ENCODE measurements at places on chromosomes 5 and 9.

DNA sequence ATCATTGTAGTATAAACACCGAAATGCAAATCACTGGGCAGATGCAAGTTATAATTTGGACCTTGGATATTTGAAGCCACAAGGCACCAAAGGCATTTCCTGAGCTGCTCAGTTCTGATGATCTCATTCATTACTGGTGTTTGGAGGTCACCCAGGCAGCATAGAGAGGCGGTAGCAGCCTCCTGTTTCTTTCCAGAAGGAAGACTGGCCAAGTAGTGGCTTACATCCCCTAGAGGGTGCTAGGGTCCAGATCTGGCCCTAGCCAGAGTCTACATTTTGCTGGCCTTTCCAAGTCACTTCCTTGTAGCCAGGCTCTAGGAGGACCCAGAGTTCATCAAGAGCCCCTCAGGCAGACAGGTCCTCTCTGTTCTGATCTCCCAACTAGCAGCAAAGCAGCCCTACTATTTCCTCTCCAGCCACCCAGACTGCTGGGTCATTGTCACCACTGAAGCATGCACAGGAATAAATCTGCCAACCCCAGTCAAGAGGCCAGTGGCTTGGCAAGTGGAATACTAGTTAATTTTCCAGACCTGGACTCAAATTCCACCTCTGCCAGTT lies 33.4 kb upstream of the TTC1 start:
- DNase-seq, result no peak

GRCh38 chr5:14476786-14477435 lies 104.7 kb upstream of the OTULINL start:
- DNase-seq, result no peak

DNA sequence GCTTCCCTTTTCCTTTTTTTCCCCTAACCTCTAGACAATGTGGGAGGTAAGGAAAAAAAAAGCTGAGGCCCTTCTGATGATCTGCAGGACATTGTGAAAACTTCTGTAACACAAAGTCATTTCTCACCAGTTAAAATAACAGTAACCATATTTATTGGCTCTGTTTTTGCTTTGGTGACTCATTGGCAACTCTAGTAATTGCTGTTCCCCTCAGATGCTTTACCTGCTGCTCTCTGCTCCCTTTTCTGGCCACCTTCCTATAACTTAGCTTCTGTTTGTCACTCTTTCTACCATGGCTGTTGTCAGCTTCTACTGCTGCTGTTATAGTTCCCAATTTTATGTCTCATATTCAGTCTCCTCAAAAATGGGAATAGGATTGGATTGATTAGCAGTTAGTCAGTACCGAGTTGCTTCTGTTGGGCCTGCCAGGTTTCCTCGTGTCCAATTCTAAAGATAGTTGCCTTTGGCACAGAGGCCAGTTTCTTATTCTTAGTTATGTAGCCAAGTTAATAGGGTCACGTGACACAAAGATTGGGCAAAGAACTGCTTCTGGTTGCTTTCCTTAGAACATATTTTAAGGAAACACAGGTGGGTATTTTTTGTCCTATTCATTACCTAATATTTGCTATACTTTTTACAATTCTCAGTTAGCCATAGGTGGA lies 16.8 kb downstream of the SCAMP1 start:
- DNase-seq, result no peak

DNA sequence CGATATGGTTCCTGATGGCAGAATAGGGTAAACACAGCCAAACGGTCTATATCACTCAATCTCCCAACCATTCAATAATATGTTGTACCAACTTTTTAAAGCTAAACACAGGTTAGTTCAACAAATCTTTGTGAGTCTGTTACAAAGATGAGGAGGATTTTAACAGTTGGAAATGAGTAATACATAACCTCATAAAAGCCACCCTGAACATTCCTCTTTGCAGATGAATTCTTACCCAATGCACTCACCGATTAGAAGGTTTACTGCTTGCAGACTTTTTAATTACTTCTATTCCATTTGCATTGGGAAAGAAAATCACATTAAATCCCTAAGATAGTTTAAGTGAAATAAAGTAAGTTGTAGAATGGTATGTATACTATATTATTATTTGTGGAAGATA lies 23.3 kb upstream of the TRMT10B start:
- no peak for DNase-seq

DNA sequence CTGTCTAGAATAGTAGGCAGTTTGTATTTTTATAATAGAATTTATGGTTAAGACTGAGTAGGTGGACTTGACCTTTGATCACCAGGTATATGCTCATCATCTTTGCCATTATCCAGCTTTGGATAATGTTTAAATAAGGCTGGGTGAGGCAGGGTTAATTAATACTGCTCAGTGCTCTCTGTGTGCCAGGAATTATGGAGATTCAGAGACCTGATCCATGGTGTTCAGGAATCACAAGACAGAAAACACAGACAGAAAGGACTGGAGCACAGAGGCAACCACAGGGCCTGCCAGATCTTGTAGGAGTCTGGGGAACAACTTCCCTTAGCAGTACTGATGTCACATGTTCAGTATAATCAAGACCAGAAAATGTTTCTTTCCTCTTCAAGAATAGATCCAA lies 186.3 kb upstream of the ADCY2 start:
- no peak for DNase-seq

DNA sequence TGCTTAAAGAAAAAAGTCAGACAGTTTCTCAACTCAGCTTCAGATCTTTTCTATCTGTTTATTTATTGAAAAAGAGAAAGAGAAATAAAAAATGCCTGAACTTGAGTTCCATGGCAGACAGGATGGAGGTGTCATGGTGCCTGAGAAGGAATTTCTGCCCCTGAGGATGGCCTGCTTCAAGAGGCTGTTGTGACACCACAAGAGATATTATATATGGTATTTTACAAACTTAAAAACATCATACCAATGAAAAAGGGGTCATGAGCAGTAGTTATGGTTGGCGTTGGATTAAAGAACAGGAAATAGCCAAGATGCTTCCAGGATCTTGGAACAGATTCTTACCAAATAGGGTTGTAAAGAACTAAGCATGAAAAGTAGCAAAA lies 344.6 kb downstream of the GLIS3 start:
- no peak for DNase-seq

DNA sequence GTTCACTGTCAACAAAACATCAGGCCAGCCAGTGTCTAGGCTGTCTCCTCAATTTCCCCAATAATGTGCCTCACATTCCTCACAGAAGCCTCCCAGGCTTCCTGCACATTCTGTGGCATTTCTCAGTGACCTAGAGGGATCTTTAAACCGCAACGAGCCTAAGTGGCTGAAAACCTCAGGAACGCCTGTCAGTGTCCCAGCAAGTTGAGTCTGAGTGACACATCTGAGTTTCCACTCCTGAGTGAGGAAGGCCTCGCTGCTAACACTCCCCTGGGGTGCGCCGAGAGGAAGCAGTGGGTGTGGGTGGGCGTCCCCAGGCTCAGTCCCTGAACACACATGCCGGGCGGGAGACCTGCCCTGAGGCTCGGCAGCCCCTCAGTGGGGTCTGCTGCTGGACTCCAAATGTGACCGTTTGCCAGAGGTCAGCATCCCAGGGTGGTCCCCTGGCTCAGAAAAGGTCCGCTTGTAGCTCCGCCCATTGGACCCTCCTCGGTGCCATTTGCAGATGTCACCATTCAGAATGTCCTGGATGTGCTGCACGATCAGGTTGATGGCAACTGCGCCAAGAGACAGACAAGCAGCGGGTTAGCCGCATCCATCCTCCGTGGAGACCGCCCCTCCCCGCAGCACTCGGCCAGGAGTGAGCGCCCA lies 6.3 kb downstream of the UCK1 start:
- no peak for DNase-seq
